ENCODE measurements at places on chromosomes 1 and 21. TPM values are rescaled to one million over a fixed set of nuclear protein-coding genes. Genes with fewer than 3 reads are reported as not detected.

DNA sequence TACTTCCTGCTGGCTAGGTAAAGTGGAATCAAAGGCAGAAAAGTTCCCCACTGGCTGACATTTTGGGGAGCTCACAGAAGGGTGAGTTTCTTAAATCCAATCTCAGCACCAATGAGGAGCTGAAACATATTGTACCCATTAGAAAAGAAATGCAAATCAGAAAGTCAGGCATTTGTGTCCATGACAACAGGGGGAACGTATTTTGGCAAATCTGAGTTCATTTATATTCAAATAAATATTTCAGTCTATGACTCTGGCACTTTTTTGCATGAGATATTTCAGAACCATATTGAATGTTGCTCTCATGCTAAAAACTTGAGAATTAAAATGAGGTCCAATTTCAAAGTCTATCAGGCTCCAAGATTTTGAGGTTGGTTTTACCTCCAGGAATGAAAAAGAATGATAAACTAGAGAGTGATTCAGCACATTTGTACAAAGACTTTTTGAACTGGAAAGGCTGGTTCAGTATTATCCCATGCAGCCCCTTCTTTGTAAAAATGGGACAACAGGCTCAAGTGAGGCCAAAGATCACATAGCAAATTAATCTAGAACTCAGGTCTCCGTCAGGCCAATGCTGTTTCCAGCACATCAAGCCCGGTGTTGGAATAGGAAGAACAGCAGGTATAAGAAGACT, 202.2 kb downstream of the RRAGC start:
- no peak for DNase-seq

GRCh38 chr1:227899820-227900449, 47.8 kb downstream of the WNT9A start:
- no peak for DNase-seq

B3GALT2 gene
- polyA plus RNA-seq = 9.2 TPM

GRCh38 chr1:204362984-204363334, 3.2 kb upstream of the PLEKHA6 start:
- no peak for DNase-seq

GRCh38 chr1:64532646-64533045, 62.7 kb downstream of the CACHD1 start:
- no peak for DNase-seq

- DNase-seq = no peak
Measured at GRCh38 chr21:31644643-31645042, 14.8 kb upstream of the SOD1 start.

DNA sequence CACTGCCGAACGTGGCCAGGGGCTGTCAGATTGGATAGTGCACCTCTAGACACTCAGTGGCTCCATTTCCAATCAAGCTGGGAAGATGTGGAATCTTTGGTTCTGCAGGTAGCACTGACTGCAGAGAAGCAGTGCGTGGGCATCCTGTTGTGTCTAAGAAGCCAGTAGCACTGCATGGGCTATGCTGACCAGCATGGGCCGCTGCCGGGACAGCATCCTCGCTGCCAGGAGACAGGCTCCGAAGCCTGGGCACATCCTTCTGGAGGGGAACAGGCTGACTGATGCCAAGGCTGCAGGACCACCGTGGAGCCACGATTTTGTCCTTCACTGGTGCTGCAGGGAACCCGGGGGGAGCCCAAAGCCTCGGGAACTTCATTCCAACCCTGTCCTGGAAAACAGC, 649.4 kb downstream of the NPHP4 start:
- DNase-seq = no peak

FALEC gene
- 0.40 TPM for polyA plus RNA-seq

DNA sequence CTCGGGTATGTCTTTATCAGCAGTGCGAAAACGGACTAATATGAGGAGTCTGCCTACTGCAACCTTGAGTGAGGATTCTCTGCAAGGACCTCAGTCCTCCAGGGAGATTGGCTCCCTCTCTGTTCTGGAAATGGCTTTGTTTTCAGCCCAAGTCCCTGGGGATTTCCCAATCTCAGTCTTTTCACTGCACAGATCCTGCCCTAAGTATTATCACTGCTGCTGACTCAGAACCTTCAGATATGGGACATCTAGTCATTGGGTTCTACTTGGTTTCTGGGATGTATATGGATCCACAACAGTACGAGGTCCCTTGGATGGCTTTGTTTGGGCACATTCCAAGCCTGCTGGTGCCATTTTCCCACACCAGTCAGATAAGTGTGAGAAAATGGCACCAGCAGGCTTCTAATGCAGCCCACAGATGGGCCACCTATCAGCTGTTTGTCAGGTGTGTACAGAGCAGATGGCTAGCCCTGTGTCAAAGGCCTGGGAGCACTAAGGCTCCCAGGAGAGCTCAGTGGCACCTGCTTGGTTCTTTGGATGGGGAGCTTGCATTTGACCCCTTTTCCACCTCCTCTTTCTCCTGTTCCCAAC, 27.4 kb downstream of the ELF3 start:
- DNase-seq = no peak

DNA sequence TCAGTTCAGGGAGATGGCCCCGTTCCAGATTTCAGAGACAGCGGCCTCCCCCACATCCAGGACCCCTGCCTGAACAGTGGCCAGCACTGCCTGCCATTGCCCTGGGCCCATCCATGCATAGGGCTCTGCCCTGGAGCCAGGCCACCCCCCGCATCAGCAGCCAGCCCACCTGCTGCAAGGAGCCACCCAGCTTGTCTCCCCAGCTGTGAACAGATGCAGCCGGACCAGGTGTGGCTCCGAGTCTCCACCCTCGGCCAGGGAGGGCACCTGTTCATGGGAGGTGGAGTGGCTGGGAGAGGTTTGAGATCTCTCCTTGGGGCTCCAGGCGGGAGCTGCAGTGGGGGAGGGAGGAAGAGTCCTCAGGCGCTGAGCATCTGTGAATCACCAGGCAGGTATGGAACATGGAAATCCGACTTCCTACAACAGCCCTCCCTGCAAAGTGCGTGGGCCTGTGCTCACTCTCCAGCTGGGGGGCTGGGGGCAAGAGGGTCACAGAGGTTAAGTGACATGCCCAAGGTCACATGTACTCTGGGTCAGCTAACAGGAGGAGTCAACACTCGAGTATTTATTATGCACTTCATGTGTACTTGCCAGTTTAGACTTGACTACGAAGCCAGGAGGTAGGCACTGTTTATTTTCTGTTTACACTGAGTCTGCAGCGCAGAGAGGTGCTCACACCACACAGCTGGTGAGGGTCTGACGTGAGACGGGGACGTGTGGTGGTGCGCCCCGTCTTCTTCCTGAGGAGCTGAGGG, 4.8 kb upstream of the HES5 start:
- DNase-seq = no peak

SLC25A33 gene
- 1.5 TPM for polyA plus RNA-seq

DNA sequence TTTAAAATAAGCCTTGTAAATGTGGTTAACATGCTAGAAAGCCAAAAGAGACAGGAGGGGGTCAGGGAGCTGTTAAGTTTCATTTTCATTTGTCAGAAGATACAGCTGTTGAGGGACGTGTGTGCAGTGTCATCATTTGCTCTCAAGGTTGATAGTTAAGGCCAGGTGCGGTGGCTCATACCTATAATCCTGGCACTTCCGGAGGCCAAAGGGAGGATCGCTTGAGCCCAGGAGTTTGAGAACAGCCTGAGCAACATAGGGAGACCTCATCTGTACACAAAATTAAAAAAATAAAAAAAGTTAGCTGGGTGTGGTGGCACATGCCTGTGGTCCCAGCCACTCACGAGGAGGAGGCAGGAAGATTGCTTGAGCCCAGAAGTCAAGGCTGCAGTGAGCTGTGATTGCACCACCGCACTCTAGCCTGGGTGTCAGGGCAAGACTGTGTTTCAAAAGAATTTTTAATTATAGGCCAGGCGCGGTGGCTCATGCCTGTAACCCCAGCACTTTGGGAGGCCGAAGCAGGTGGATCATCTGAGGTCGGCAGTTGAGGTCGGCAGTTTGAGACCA, 22.7 kb downstream of the ZBTB8OS start:
- no peak for DNase-seq

LUZP1 gene
- polyA plus RNA-seq = 11.4 TPM

DNA sequence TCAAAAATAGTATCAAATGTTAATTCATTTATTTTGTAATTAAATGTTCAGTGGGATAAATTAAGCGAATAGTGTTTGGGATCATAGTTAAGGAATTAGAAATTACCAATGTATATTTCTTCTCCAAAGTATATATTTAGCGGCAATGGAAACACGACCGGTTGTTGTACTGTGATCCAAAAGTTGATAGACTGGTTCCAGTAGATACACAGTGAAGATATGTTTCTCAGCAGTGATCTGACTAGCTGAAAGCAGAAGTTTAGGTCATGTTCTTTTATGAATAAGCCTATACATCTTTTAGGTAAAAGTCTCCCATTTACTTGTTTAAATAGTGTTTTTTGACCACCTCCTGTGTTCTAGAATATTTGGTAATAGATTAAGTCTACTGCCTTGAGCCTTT, 8.8 kb downstream of the USP16 start:
- no peak for DNase-seq

OR2T33 gene
- polyA plus RNA-seq = not detected

HRNR gene
- 0.36 TPM for polyA plus RNA-seq

GRCh38 chr1:51217101-51217500, 19.0 kb upstream of the RNF11 start:
- no peak for DNase-seq

DNA sequence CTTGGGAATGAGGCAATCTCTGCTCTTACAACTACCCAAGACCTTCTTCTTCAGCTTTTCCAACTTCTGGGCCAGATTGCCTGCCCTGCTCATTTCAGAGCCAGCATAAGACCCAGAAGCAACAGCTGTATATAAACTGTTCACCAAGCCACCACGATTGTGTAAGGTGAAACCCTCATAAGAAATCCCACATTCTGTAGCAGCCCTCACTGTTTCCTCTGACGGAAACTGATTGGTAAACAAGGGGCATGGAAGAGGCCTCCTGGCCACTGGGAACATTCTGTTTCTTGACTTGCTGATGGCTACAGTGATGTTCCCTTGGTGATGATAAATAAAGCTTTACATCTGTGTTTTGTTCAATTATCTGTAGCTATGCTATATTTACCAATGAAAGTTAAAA, 39.7 kb upstream of the EXO1 start:
- no peak for DNase-seq

DNA sequence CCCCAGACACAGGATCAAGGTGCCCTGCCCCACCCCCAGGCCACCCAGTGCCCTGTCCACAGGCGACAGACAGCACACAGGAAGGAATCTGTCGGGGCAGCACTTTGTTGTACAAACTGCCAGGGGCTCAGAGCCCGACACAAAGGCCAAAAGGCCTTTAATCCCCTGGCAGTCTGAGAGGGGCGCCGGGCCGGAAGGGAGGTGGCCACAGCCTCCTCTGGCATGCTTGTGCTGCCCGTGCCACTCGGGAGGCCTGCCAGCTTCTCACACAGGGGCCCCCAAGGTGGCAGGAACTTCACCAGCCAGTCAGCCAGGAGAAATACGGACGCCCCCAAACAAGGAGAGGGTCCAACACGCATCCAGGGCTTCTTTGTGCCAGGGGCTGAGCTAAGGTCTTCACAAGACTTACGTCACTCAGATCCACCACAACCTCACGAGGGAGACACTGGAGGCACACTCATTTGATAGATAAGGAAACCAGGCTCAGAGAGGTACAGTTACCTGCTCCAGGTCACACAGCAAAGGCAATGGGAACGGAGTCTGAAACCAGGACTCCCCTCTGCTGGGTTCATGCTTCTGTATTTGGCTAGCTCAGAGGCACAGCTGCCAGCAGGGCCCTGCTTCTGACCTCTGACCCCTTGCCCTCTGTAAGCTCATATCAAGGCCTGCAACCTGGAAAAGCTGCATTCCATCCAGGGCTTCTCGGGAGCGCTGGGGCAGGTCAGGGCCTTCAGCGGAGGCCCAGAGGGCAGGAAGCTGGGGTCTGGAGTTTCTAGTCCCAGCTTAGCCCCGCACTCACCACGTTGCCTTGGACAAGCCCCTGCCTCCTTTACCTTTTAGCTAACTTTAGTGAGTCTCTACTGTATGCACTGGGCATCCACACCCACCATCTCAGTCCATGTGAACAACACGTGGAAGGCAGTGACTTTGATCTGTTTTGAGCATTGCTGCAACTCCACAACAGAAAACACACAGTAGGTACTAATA, 34.8 kb downstream of the HSPG2 start:
- DNase-seq = no peak

GRCh38 chr21:39673736-39674135, 61.0 kb downstream of the B3GALT5 start:
- DNase-seq = no peak

DNA sequence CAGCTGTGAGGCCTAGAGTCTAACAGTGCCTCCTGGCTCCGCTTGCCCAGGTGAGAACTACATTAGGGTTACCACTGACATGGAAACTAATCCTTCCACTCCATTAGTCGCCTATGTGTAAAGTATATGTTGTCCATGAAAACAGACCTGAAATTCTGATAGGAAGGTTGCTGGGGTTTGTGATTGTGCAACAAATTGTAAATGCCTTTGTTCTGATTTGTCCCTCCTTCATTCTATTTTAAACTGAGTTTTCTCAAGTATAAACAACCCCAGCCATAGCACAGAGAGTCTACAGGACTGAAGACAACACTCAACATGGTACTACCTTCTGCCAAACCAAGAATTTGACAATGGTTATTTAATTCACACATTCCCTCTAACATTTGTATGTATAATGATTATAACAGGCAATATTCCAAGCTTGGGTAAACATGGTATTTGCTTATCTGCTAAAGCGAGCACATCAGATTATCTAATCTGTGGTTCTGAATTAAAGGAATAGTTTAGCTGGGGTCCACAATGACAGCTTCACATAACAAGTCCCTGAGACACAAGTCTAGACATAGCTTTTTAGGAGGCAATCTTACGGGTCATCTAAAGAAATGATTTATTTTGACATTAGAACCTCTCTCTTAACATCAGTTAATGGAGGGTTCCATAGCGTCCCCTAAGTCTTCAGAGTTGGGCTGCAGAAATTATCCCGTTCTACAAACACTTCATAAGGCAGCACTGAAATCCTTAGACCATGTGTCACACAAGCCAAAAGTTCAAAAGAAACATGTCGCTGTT, 633.0 kb downstream of the SMYD3 start:
- no peak for DNase-seq

DNA sequence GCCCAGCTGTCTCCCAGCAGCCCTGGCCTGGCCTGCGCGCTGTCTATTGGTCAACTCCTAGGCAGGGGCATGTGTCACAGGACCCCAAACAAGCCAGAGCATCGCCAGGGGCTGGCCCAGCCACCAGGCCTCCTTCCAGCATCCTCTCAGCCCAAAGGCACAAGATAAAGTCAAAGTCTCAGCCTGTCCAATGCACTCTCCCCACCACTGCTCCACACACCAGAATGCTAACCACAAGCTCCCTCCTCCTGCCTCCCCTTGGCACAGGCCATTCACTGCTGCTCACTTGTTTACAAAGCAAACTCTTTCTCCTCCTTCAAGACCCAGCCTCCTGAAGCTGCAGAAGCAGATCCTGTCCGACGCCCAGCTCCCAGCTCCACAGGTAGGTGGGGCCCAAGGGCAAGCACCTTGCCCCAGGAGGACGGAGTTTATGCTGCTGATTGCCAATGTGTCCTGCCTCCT, 133.4 kb downstream of the DMRTB1 start:
- no peak for DNase-seq
